KBM-7 (cell line): ENCODE measurements at places on chromosomes 4 and X.

DNA sequence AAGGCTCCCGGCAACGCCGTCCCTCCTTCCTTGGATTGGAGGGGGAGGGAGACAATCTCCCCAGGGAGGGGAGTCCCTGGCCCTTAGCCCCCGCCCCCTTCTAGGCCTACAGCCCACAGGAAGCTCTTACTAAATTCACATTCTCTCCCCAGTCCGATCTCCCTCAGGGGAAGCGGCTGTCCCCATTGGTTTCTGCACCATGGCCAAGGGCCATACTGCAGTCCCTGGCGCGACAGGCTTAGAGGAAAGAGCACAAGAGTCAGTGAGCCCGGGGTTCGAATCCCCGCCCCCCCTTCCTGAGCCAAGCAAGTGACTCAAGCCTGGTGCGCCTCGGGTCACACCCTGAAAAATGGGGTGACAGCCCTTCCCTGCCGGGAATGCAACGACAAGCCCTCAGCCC lies 1.1 kb downstream of the ABLIM2 start:
- no peak for DNase-seq

DNA sequence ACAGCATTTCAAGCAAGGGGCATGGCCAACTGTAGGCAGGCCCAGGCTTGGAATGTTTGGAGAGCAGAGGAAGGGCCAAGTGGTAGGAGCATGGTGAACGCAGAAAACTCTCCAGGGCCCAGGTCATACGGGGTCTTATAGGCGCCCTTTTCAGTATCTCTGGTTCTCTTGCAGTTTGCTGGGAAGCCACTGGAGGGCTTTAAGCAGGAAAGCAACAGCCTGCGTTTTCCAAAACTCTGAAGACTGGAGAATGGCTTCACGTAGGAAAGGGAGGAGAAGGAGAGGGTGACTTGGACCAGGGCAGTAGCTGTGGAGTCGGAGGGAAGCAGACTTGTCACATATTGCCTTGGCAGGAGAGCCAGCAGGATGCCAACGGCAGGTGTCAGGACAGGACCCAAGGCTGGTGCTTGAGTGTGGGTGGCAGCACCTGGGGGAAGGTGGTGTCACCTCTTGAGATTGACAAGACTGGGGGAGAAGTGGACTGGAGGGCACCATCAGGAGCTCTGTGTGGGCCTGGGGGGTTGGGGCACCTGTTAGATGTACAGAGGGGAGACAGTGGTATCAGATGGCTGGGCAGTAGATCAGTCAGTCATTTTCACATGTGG lies 21.9 kb downstream of the TKTL1 start:
- DNase-seq, result peak; percentile 45

DNA sequence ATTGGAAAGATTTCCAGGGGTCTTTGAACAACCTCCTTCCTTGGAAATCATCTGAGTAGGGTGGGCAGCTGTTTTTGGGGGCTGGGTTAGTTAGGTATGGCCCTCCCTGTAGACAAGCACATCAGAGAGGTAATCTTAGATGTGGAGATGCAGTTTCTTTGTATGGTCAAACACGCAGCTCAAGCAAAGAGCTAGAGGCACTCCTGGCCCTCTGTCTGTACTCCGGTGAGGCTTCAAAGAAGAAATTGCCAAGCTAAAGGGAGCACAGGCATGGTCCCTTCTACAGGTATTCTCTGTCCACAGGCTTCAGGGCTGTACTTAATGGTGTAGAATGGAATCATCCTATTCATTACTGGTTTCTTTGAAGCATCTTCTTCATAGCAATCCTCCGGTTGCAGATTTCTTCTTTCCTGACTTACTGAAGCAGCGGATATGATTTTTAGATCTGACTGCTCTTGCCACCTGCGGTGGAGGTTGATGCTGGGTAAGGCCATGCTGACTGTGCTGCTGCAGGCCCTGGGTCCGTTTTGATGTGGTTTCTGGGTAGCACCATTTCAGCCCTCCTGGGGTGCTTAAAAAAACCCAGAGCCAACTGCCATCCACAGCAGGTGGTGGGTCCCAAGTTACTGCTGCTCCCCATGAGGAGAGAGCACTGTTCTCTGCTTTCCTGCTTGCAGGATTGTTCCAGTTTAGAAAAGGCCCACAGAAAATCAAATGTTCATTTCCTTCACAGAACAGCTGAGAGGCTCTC lies 318.9 kb upstream of the GATB start:
- no peak for DNase-seq

GRCh38 chrX:97175147-97175546 lies 291.4 kb downstream of the RPA4 start:
- no peak for DNase-seq

DNA sequence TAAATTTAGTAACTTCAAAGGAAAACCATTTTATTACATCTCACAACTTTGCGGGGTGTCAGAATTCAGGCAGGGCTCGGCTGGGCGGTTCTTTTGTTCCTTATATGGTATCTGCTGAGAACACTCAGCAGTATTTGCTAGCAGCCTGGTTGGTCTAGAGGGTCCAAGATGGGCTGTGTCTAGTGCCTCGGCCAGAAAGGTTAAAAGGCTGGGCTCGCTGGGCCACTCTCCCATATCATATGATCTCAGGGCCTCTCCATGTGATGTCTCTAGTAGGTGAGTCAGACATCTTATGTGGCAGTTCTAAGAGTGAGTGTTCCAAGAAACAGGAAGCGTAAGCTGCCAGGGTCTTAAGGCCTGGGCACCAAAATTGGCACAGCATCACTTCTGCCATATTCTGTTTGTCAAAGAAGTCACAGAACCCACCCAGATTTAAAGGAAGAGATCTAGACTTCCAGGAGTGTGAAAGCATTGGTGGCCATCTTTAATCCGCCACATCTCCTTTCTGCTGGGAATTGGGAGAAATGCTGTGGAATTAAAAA lies 100.9 kb upstream of the ATP6AP2 start:
- DNase-seq, result no peak

- no peak for DNase-seq
These were observed 4.7 kb downstream of the STOX2 start for GRCh38 chr4:183909801-183910200.

GRCh38 chr4:94371290-94371689 lies 28.7 kb upstream of the HPGDS start:
- no peak for DNase-seq

GRCh38 chr4:178316211-178316610 lies 874.0 kb upstream of the AGA start:
- no peak for DNase-seq

- DNase-seq, result no peak
These were observed 9.7 kb upstream of the TENM3 start for GRCh38 chr4:182233310-182234090.

- no peak for DNase-seq
These were observed 94.4 kb downstream of the SOWAHB start for GRCh38 chr4:76803522-76803921.

DNA sequence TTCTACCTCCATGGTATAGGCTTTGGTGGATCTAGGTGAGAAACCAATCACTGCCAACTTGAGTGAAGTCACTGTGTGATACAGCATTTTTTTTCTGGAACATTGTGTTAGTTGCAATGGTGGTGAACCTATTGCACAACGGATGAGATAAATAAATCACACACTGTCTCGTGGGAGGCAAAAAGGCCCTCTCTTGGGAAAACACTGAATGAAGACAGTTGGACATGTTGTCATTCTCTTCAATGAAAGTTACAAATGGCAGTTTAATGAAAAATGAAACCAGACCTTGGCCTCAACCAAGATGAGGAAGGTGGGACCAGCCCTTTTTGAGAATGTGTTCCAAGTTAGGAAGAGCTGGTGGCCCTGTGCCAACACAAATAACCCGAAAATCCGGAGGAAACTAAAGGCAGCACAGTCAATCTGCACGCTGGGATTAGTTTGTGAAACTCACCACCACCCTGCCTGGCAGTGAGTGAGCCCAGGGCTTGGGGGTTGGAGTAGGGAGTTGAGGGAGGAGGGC lies 5.4 kb upstream of the ADGRG2 start:
- DNase-seq, result no peak

DNA sequence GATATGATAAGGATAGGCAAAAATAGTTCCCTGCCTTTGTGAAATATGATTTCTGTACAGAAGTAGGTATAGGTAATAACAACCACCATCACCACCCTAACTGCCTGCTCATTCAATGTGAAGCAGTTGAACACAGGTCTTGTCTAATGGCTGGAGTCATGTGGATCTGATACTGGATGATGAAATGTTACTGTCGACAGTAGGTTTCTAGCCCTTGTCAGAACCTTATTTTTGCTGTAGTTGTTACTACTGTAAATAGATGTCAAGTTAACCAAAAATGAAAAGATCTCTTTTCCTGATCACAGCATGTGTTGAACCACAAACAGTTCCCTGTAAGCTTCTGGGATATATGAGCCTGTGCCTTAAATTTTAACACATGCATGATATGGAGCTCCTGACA lies 142.9 kb downstream of the FRAS1 start:
- DNase-seq, result no peak

DNA sequence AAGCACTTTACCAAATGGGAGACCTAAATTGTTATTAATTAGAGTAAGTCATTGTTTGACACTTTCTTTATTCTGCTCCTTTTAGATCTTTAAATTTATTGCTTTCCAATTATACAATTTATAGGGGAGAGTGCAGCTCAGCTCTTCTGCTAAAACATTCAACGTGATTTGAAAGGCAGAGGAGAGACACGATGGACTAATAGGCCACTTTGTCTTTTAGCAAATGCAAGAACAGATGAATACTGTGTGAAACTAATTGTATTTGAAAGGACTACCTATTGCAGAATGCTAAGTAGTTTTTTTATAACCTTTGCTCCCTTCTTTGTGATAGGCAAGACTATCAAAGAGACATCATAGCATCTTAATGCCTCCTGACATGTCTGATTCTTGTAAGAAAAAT lies 320.4 kb upstream of the KLF3 start:
- DNase-seq, result no peak

- no peak for DNase-seq
These were observed 72.3 kb downstream of the SLC9A6 start for GRCh38 chrX:136057567-136057966.

GRCh38 chr4:160100316-160100715 lies 997.4 kb downstream of the RAPGEF2 start:
- no peak for DNase-seq

DNA sequence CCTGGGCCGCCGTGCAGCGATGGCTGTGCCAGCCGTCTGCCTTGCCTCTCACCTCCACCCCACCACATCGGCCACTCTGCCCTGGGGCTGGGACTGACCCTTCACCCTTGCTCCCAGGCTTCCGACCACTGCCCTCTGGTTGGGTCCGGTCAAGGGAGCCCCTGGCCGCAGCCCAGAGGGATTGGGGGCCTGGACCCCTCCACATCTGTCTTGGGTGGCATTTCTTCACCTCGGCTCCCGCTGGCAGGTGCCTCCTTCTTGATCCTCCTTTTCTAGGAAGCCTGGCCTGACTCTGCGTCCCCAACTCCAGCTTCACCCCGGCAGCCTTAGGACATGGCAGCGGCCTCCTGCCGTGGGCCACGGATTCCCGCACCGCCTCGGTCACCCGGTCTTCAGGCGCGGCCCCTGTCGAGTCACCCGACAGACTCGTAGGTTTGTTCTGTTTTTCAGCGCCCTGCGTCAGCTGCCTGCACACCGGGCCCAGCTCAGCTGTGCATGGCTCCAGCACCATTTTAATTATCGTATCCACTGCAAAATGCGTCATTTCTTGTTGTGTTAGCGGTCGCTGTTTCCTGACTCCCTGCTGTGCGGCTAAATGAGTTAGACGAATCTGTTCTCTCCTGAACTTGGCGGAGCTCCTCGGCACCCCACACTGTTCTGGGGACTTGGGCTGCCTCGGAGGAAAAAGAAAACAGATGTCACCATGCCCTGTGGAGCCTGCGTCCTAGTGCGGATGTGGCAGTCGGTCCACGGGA lies 124.0 kb downstream of the FAM53A start:
- DNase-seq, result peak; percentile 15

GRCh38 chrX:149950681-149951080 lies 12.4 kb upstream of the EOLA2 start:
- DNase-seq, result peak; percentile 49

GRCh38 chr4:3470244-3471097 lies 7.4 kb downstream of the DOK7 start:
- no peak for DNase-seq

DNA sequence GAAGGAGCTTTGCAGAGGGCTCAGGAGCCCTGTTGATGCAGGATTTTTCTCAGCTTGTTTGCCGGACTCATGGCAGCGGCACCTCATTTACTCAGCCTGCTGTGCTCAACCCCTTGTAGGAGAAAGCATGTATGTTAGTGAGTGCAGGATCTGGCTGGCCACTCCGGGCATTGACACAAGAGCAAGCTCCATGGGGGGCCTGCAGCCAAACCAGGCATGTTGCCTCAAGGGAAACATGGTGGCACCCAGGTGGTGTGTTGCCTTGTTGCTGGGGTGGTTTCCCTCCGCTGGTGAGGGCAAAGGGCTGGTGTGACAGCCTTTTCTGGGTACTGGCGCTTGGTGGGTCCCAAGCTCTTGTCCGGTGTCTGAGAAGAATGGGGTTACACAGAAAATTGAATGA lies 189.3 kb upstream of the ANXA3 start:
- DNase-seq, result no peak

DNA sequence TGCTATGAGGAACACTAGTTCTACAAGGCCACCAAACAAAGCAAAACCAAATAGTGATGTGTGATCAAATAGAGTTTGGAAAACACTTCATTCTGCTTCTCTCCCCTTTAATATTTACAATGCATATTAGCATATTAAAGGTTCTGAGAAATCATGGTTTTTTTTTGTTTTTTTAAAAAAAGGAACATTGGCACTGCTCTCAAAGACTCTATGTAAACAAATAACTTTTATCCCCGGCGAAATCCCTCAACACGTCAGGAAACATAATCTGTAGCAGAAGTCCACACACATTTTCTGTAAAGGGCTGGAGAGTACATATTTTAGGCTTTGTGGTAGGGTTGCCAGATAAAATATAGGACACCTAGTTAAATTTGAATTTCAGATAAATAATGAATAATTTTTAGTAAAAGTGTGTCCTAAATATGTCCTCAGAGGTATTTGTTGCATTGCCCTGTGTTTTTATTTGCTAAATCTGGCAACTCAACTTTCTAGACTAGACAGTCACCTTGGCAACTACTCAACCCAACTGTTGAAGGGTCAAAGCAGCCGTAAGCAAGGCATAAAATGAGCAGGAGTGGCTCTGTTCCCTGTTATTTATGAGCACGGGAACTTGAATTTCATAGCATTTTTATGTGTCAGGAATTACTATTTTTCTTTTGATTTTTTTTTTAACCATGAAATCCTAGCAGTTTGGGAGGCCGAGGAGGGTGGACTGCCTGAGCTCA lies 8.6 kb downstream of the SPATA4 start:
- no peak for DNase-seq

DNA sequence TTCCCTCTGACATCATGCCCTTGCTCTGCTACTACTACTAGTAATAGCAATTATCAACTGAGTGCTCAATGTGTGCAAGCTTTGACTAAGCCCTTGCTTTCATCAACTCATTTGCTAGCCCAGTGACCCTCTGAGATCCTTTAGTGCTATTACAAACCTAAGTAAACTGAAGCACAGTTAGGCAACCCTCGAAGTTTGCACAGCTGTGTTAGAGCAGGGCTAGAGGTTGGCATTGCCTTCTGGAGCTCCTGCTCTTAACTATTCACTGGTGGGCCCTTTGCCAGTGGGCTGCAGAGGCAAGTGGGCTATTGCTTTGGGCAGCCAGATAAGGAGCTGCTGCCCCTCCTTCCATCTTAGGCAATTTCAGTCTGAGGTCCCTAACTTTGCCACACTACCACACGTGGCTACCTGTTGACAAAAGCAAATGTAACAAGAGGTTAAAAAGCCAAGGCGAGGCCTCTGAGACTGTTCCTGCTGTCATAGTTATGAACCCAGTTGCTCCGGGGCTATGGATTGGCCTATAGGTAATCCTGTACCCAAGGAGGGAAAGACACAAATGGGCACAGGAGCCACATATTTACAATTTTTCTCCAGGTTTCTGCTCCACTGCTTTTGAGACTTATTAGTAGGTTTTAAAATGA lies 41.5 kb upstream of the ANKRD50 start:
- no peak for DNase-seq
